NCI-H2081 treated with DMSO at 0.1 percent for 48 hours (cell line): ENCODE measurements at places on chromosomes 6 and 20.

- no peak for DNase-seq
Observed at GRCh38 chr6:45946352-45946751, 69.3 kb downstream of the CLIC5 start.

DNA sequence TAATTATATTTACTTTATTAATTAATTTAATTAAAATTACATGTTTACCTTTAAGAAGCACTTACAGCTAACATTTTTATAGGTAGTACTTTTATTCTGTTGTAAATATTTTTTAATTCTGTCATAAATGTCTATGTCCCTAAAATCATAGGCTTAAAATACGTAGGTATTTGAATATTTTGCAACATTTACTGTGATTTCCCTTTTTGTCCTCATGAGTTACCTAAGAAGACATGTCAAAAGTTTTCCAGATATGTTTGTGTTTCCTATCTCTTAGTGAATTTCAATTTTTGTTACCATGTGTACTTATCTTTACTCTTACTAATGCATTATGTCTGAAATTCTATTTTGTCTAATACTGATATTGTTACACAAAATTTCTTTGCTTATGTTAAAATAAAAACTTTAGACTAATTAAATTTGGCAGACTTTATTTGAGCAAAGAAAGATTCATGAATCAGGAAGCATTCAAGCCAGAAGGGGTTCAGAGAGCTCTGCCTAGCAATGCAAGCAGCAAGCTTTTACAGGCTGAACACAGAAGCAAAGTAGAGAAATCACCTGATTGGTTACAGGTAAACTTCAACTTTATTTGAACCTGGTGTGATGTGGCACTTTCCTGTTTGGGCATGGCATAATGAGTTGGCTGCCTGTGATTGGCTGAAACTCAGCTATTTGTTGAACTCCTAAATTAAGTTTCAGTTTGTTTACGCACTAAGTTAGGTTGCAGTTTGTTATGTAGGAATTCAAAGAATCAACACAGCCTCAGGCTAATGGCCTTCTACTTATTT lies 123.2 kb upstream of the TMEM170B start:
- no peak for DNase-seq

GRCh38 chr6:5054245-5054873 lies 30.8 kb upstream of the PPP1R3G start:
- no peak for DNase-seq

GRCh38 chr6:109262261-109262660 lies 120.0 kb downstream of the CD164 start:
- DNase-seq, result no peak

DNA sequence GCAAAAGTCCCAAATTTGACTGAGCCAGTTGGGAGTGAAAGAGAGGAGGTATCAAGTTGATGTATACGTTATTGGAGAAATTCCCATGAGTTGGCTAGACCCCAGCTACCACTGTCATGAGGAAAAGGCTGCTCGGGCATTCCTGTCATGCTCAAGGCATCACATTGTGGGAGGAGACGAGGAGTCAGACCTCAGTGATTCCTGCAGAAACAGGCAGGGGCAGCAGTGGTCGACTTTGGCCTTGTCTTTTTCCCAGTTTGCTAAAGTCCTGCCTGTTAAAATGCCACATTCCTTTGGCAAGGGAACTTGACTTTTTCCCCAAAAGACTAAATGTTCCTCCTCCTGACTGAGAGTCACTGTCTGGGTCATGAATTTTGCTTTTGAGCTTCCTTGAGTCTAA lies 295.5 kb upstream of the HS3ST5 start:
- DNase-seq, result no peak

- no peak for DNase-seq
Observed at GRCh38 chr6:39891976-39892375, 42.3 kb downstream of the MOCS1 start.

DNA sequence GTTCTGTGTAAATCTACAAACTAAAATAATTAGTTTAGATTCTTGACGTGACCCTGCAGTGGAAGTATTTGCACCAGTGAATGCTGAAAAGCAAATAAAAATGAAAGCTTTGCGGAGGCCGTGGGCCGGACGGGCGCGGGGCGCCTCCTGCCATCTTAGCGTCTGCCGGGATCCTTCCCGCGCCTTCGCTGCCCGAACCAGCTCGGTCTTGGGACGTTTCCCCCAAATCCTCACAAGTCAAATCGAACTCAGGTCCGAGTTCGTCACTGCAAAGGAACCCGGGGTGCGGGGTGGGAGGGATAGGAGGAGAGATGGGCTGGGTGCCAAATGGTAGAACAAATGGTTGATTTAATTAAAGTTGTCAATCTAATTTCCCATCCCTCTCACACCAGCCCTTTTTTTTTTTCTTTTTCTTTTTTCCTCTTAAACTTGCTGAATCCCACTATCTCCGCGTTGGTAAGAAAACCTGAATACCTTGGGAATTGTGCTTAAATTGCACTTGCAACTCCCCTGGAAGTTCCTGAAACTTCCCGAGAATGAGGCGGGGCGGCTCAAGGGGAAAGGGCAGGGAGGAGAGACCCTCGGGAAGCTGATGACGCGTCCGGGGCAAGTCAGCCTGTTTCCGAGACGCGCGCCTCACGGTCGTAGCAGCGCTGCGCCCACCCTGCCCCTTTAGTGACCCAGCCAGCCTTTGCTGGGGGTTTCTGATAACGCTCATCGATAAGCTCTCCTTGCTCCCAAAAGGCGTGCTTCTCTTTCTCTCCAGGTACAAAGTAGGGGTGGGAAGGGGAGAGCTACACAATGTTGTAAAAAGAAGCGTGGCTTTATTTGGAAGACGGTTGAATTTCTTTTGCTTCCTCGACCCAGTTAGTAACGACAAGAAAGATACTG lies 1.8 kb downstream of the GJA1 start:
- DNase-seq, result no peak

DNA sequence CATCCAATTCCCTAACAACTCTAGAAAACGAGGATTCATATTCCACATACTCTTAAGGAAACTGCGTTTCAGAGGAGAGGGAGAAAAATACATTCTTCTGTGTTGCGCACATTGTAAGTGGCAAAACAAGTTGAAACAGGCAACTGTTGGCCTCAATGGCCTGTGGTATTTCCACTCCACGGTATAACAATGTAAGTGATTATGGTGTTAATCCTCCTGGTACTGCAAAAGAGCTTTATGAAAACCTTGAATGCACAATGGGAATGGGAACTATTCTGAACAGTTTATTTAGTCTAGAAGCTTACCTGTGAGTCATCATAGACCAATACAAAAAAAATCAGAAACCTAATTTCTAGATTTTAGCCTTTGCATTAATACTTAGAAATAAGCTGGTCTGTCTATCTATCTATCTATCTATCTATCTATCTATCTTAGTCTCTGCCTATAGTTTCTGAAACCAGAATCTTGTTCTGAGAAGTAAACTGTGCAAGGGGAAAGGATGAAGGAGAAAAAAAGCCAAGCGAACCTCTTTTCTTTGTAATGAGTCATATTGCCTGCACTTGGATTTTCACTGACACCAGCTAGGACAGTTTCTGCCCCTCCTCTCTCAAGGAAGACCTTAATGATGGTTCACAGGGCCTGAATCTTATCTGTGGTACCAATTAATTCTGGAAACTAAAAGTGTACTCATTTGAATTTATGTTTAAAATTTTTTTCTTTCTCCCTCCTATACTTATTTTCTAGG lies 101.5 kb downstream of the RNF144B start:
- no peak for DNase-seq

DNA sequence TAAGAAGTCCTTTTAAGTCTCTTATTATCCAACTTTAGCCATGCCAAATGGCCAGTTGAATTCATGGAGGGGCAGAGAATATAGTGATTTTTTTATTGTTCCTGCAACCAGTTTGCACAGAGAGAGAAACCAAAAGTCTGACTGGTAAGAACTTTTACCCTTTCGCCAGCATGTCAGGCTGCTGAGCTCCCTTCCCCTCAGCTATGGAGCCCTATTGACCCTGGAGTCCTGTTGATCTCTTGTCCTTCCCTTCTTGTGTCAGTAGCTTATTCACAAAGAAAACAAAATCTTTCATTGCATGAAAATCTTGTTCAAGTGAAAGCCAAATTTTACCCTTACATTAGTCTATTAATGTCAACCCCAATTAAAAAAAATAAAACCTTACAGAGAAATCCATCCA lies 1.5 kb upstream of the SLC22A1 start:
- DNase-seq, result no peak
